Vagina (tissue), 2 donors: ENCODE measurements at places on chromosomes 7 and 10. TPM values are rescaled to one million over a fixed set of nuclear protein-coding genes. Genes with fewer than 3 reads are reported as not detected.

TMEM196 gene
- total RNA-seq: not detected

DNA sequence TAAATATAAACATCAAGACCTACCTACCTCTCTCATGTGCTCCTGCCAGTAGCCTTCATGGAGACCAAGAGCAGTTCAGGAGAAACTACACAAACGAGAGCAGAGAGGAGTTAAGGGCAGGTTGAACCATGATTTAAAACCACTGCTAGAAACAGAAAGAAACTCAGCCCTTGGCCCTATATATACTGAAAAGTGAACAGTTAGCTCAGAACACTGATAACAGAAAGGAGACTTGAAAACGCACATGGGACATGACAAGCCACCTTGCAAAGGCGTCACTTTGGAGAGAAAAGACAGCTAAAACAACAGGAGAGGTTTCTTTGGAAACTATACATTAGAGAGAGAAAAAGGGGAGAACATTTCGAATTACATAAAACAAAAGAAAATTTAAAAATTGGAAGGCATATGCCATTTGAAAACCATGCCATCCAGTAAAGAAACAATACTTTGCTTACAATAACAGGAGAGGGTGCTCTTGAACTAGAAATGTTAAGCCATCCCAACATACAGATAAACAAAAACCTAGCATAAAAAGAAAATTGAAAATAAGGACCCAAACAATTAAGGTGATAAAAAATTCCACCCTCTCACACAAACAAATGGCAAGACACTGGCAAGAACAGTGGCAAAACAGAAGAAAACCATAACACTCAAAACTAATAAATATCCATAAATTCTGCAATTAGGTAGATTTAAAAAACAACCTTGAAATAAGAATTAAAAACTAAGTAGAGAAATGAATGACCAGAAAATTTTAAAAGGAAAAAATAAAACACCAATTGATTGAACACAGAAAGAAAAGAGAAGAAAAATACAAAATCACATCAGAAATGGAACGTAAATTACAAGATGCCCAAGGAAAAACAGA is 232.7 kb downstream of the IMMP2L start:
- DNase-seq: no peak

COBL gene
- 9.3 TPM for total RNA-seq

DNA sequence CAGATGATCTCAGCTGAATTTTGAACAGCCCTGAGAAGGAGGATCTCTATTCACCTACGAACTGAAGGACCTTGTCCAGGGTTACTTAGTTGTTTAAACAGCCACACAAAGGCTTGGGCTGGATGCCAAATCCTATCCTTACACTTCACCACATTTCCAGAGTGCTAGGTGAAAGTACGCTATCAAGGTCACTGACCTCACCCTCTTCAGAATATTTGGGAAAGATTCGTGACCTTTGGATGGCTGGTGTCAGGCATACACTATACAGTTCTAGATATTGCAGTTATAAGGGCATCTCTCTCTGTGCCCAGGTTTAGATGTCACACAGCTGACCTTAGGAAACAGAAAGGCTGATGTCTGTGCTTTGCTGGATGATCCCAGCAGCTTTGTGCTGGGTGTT is 61.2 kb upstream of the ABLIM1 start:
- no peak for DNase-seq

GRCh38 chr10:122162671-122163173 is 108.4 kb upstream of the BTBD16 start:
- no peak for DNase-seq

MBL2 gene
- total RNA-seq: not detected

DNA sequence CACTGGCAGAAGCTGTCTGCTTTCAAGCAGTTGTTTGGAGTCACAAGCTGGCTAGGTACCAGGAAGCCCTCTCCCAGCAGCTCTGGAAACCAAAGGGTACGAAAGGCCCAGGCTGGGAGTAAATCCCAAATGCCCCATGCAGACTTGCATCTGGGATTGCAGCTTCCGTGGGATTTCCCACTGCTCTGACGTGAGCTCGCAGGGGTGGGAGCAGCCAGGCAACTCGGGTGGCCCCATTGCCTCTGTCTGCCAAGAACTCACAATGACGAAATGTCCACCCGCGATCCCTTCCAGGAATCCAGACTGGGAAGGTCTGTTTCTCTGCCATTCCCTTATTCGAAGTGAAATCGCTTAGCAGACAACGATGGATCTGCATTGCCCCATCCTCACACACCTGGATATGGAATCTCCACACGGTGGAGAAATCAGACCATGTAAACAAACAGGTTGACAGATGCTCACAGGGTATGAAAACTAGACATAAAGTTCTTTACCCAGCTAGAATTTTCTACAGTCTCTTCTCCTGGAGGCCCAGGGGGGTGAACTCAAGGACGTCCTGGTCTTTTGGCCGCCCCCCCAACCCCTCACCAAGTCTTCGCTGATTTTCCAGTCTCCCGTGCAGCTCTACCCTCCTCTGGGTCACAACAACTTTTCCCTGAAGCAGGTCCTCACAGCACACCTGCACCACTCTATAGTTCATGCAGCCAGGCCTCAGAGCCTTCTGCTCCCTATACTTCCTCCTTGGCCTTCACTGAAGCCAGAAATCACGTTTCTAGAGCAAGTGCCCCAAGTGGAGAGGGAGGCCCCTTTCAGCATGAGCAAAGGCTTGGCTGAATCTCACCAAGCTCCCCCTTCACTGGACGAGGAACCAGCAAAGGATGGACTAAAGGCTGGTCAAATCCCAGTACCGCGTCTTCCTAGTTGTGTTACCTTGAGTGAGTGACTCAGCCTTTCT is 20.0 kb downstream of the SH3PXD2A start:
- DNase-seq: no peak

CRHR2 gene
- total RNA-seq: not detected

- DNase-seq: no peak
Measured at GRCh38 chr7:2471396-2471795, 4.8 kb downstream of the GRIFIN start.

GRCh38 chr7:105474045-105474444 is 48.0 kb downstream of the PUS7 start:
- DNase-seq: no peak

PIK3AP1 gene
- 5.9 TPM for total RNA-seq

DNA sequence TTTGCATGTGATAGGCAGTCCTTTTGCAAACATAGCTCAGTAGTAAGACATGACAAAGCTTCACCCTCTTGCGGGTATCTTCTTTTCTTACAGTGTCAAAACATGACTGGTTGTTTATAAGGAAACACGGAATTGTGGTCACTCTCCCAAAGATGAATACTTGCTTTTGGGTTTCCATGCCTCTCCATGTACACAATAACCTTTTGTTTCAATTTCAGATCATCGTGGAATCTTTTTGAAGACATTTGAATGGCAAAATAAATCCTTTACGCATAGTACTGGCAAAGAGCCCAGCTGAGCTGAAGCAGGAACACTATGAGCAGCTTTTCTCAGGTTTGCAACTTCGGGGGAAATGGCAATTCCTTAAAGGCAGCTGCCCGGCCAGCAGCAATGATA is 156.8 kb upstream of the FRMD4A start:
- DNase-seq: no peak

GRCh38 chr7:108358553-108358952 is 97.7 kb downstream of the NRCAM start:
- DNase-seq: no peak

DNA sequence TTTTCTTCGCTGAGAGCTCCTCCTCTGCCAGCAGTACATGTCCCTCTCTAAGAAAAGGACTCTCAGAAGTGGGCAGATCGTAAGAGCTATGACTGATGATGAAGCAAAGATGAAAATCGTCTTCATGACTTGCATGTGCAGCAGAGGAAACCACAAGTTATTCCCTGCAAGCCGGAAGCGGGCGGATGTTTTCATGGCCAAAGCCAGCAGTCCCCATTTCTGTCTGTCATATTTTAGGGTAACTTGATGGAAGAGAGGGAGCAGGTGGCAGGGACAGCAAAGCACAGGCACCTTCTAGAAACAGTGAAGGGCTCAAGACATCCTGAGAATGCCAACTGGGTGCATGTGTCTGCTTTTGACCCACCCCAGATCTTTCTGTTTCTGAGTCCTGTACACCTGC is 19.9 kb downstream of the KLF6 start:
- DNase-seq: no peak

- no peak for DNase-seq
Measured at GRCh38 chr7:137715533-137715932, 131.2 kb downstream of the DGKI start.

- no peak for DNase-seq
Measured at GRCh38 chr10:1280466-1281404, 224.6 kb downstream of the WDR37 start.

- no peak for DNase-seq
Measured at GRCh38 chr10:63561341-63561740, 40.1 kb downstream of the REEP3 start.
